Amygdala (tissue), 56 donors: ENCODE measurements at places on chromosomes 3 and 15.

DNA sequence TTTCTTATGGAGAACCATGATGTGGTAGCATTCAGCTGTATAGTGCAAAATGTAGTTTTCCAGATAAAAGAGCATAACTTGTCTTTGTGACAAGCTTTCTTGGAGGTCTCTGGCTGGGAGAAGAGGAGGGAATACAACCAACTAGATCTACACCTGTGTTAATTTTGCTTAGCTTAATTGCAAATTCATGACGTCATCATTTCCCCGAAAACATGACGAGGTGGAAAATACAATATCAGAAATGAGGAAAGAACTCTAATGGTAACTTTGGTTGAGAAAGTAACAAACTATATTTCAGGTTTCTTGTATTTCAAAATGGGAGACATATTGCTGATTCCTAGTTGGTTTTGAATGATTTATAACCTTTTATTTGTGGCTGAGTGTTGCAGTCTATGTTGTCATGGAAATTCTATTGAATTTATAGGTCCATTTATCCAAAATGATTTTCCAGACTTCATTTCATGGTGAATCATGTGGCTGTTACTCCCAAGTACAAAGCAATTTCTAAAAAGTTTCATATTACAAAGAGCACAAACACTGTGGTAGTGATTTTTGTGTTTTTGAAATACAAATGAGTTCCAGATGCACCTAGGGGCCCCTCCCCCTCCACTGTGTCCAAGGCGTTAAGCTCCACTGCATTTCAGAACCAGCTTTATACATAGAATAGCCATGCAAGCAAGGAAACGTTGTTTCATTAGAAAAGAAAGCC lies 307.2 kb downstream of the FEZF2 start:
- DNase-seq = no peak

DNA sequence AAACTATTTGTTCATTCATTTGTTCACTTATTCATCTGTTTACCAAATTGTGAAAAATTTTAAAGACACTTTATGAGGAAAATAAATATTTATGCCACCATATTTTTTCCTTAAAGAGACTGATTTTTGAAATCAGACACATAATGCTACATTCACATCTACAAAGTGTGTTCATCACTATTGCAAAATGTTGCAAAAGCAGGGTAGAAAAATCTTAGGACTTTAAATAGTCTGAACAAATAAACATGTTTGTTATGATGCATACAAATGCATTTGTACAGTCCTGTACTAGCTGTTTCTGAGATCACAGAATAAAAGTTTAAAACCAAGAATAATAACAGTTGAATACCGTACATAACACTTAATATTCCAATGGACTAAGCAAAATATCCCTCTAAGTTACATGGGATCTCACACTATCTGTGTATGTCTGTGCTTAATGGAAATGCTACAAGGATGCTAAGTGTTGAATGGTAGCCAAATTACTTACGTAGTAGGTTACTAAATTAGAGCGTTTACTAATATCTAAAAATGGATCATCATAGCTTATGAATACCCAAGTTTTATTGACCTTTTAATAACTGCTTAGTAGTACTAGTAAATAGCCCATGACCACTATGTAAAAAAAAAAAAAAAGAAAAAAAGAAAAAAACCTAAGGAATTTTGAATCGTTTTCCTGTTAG lies 25.1 kb downstream of the ATP11B start:
- DNase-seq = no peak

DNA sequence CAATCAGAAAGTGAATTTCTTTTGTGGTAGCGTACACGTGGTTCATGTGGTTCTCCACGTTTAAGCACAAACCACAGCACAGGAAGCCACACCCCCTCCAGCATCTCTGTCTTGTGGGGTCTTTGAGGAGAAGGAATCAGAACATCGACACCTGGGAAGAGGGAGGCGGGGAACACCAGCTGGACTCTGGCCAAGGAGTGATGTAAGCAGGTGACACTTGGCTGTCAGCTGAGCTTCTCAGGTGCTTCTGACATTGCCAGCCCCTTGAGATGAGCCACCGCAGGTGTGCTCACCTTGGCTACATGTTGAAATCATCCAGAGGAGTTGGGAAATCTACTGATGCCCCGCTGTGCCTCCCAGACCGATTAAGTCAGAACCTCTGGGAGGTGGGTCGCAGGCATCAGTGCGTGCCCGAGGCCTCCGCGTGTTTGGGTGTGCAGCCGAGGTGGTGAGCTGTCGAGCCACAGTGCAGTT lies 85.0 kb downstream of the FAM81A start:
- DNase-seq = no peak

DNA sequence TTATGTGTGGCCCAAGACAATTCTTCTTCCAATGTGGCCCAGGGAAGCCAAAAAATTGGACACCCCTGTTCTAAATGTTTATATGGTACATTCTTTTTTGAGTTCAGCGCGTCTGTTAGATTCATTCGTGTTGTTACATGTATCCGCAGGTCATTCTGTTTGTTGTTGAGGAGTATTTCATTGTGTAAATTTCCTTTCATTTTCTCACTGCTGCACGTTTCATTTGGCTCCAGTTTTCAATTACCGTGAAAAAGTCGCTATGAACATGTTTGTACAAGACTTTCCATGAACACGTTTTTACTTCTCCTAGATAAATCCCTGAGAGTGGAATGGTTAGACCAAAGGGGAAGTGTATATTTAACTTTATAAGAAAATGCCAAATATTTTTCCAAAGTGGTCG lies 7.5 kb upstream of the OPA1 start:
- no peak for DNase-seq

- DNase-seq = no peak
Measured at GRCh38 chr15:69315402-69316110, 16.8 kb downstream of the PAQR5 start.

DNA sequence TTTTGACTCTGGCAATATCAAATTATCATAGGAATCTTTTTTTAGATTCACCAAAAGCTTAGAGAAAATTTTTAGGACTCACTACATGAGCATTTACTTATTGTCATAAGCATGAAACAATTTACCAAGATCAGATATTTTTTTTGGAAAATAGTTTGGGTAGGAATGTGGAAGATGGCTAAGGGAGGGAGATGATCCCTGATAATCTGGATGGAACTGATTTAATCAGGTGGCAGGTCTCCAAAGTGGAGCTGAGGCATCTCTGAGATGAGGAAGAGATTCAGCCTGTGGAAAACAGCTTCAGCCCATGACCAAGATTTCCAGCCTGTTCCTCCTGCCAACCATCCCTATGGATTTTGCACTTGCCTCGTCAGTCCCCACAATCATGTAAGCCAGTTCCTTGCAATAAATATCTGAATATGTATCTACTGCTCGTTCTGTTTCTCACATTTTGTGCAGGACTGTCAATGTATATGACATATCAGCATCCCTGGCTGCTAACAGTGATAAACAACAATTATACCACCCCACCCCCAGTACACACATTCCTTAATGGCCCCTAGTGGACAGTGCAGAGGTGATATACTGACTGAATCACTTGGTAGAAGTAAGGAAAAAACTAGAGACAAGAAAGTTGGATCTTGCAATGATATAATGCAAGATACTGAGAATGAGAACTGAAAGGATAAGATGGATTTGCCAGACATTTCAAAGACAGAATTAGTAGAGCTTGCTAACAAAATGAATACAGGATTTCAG lies 183.8 kb downstream of the NEK10 start:
- DNase-seq = no peak

DNA sequence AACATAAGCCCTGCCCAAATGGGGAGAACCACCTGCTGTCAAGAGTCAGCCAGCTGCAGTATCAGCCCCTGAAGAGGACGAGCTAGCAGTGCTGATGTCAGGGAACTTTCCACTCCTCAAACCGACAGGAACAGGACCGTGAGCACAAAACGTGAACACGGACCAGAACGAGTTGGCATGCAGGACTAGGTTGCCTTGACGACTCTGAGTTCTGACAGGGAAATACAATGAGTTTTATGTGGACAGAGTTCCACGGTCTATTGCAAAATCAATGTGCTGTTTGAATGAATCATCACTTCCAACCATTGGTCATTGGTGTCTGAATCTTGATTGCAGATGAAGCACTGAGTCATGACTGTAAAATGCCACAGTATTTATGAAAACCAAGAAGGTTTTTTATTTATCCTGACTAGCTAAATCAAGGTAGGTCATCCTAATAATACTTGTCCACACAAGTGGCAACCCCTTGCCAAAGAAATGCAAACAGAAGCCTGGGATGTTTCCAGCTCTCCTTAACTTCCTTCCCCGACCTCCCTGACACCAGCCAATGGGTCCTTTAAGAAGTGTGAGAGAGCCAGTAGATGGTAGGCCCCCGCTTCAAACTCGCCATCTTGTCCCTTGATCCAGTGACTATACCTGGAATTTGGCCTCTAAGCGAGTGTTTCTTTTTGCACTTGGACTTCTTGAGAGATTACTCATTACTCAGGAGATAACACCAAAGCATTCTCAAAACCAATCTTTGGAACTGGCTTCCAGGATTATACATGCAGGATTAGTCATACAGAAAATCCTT lies 119.6 kb downstream of the ASB7 start:
- no peak for DNase-seq

GRCh38 chr15:41256103-41256502 lies 25.0 kb downstream of the CHP1 start:
- DNase-seq = no peak

- no peak for DNase-seq
Measured at GRCh38 chr3:174495928-174496327, 363.2 kb upstream of the NAALADL2 start.

- no peak for DNase-seq
Measured at GRCh38 chr3:59692117-59692516, 642.3 kb upstream of the CFAP20DC start.

DNA sequence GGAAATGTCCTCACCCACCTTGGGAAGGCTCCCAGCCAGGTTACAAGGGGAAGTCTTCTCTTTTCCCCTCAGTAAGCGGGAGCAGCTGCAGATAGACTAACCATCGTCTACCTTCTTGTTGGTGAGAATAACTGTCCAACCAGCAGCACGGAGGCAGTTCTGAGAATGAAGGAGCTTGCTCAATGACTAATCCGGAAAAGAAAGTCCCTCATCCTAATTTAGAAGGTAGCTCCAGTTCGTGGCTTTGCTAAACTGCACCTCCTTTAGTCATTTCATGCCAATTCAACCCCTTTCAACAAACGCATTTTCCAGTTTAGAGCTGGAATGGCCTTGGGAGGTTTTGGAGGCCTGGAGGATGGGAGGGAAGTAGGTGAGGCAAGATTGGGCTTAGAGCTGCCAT lies 527.4 kb upstream of the PROK2 start:
- DNase-seq = no peak

GRCh38 chr15:96470681-96471310 lies 140.3 kb downstream of the NR2F2 start:
- DNase-seq = no peak

DNA sequence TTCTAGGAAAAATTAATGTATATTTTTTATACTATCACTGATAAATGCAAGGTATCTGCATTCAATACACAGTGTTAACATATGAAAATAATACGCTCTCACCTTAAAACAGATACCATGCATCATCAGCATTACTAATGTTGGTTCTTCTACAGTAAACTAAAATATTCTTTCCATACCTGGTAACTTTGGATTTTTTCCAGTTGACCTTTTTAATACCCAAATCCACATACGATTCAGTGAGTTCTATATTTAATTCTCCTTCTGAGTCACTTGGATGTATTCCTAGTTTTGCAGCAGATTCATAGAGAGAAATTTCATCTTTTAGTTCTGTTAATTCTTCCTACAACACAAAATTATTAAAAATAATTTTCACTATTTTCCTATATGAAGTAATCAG lies 29.9 kb downstream of the CEP152 start:
- DNase-seq = no peak

GRCh38 chr3:89058371-89058770 lies 49.0 kb upstream of the EPHA3 start:
- DNase-seq = no peak

- no peak for DNase-seq
Measured at GRCh38 chr15:66498501-66499386, 1.2 kb upstream of the SNAPC5 start.

DNA sequence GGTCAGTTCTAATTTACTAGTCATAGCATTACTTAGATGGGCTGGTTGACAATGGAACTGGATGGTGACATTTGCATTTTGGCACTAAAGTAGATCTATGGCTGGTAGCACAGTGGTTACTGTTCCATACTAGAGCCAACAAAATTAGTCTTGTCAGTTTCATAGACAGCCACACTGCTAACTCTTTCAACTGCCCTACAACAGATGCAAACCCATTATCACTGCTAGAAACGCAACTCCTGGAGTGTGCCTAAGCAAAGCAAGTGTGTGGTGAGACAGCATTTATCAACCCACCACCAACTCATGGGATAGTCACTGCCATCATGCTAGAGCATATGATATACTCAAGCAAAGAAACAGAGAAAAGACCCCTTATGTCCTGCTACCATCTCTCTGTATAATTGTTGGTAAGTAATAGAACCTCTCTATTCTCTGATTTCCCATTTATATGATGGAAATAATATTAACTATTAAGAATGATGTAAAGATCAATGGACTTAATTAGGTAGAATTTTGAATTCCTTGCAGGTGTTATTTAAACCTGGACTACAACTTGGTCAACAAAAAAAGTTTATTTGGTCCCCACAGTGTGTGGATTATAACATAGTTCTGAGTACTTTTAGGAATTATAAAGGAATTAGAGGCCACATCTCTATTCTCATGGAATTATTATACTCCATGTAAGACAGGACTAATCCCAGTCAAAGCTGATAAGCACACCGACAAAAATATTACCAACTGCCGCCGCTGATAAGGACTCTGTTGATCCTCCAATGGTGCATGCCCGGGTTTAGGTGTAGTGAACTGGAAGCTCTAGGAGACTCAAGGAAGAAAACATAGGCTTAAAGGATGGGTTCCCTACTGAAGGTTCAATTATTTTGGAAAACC lies 19.9 kb upstream of the ABHD5 start:
- DNase-seq = no peak

DNA sequence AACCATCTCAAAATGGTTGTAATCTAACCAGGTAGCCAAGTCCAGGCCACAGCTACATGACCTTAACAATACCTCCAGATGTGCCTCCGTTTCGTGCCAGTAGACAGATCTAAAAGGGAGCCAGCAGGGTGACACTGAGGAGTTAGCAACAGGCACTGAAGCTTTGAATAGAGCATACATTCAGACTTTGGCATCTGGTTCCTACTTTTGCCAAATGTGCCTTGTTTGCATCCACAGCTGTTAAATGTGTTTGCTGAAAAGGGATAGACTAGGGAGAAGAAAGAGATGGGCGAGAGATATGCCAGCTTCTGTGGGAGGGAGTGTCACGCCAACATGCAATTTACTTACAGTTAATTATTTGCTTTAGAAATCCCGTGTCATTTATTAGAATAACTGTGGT lies 1433.9 kb upstream of the CADM2 start:
- no peak for DNase-seq

DNA sequence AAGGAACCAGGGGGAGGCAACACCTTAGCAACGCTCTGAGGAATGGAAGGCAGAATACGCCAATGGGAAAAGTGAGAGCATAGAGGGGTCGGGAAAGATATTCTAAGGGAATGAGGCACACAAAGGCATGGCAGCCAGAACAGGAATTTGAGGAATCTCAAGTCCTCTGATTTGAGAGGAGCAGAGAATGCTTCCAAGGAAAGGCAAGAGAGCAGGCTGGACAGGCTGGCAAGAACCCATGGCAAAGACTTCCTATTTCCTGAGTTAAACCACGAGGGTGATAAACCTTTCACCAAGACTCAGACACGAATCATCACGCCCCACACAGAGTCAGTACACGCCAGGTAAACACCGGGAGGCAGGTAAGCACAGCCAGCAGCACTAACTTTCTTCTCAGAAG lies 109.8 kb downstream of the IGF2BP2 start:
- no peak for DNase-seq
